Caki2 (cell line): ENCODE measurements at places on chromosomes 5 and 9. TPM values are rescaled to one million over a fixed set of nuclear protein-coding genes. Genes with fewer than 3 reads are reported as not detected.
A peak's percentile ranks its signal among the peaks of the same experiment; 100 is the strongest.

GFM2 gene
- 26.7 and 36.7 TPM in 2 replicates for total RNA-seq

HK3 gene
- total RNA-seq = not detected in 2 replicates

DROSHA gene
- 21.6 and 92.0 TPM in 2 replicates for total RNA-seq

C9orf50 gene
- total RNA-seq = not detected in 2 replicates

GABRA6 gene
- total RNA-seq = not detected in 2 replicates

IL13 gene
- not detected in 2 replicates for total RNA-seq

HAVCR2 gene
- not detected in 2 replicates for total RNA-seq

ADAMTS6 gene
- not detected in 2 replicates for total RNA-seq

LRRC19 gene
- not detected in 2 replicates for total RNA-seq

GRCh38 chr9:137433916-137434431, 7.2 kb downstream of the ENTPD8 start:
- DNase-seq = no peak

DNA sequence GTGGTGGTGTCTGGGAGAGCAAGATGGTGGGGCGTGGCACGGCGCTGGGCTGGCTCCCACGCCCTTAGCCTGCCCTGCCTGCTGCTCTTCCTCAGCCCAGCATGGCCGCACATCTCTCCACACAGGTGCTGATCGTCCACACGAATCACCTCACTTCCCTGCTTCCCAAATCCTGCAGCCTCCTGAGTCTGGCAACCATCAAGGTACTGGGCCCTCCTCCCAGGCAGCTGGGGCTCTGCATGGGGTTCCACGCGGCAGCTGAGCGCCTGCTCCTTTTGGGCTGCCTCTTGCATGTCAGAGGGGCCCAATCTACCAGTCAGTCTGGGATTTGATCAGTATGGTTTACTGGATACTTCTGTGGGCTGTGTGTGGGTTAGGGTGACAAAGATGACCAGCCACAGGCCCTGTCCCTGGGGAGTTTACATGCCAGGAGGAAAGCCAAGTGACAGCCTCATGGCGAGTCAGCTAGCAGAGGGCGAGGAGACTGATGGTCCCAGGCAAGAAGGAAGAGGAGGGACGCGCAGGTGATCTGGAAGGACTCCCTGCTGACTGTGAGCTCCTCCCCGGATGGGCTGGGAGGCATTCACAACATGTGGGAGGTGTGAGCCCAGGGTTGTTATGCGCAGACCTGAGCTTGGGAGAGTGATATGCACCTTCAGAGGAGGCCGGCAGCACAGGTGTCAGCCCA, 6.0 kb downstream of the LRSAM1 start:
- DNase-seq = no peak

DNA sequence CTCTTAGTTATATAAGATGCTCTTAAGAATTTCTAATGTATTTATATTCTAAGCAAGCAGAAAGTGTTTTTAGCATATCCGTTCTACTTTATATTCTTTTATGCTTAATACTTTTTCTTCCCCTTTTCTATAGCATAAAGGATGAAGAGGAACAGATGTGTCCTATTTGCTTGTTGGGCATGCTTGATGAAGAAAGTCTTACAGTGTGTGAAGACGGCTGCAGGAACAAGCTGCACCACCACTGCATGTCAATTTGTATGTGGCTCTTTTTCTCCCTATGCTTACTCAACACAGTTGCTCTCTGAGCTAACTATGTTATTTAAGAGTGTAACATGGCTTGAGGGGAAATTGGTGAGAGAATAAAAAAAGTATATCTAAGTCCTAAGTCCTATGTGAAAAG, 37.6 kb upstream of the SETD9 start:
- no peak for DNase-seq

- DNase-seq = no peak
Measured at GRCh38 chr5:6188344-6188743, 190.0 kb downstream of the MED10 start.

DNA sequence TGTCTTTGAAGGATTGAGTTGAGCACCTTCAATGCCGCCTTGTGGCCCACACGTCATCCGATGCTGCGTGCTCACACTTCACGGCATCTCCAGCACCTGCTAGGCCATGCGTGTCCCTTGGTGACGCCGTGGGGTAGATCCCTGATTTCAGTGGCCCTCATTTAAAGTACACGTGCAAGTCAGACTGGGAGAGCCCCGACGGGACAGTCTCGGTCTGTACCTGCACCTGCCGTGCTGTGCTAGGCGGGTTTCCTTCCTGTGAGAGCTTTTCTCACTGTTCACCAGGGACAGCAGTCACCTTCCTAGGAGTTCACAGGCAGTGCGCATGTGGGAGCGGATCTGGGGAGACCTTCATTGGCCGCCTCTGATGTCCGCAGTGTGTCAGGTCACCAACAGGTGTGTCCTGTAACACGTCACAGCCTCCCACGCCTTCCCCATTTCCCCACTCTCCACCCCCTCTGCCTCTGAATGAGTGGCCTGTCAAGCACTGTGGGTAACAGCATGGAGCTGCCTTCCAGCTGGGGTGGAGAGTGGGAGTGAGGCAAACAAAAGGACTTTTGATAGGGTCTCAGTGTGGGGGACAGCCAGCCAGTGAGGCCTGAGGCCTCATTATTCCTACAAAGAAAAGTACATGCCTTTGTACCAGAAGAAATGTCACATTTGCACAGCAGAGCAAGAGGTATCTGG, 236.4 kb downstream of the FANCC start:
- no peak for DNase-seq

DNA sequence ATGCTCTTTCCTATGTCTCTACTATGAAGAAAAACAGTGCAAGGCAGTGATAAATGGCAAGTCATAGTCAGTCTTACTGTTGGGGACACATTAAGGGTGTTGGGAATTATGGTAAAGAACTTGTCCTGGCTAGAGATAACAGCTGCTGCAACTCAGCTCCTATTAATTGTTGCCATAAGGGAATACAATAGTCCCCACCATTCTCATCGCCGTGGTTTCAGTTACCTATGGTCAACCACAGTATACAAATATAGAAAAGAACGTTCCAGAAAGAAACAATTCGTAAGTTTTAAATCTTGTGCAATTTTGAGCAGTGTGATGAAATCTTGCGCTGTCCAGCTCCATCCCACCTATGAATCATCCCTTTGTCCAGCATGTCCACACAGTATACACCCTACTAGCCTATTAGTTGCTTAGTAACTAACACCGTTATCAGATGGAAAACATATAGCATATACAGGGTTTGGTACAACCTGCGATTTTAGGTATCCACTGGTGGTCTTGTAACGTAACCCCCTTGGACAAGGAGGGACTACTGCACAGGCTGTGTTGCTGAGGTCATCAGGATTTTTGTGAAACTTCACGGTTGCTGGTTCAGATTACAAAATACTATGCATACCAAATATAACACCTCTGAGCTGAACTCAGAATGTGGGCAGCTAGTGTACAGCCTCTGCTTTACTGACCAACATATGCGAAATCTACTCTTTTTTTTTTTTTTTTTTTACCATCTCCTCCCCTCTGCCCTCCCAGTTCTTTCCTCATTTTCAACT, 53.5 kb downstream of the ZFR start:
- DNase-seq = peak; percentile 34

GRCh38 chr9:134783699-134784039, 96.9 kb upstream of the FCN2 start:
- DNase-seq = no peak

- no peak for DNase-seq
Measured at GRCh38 chr5:79552984-79553383, 39.0 kb upstream of the HOMER1 start.

GRCh38 chr5:131974622-131974955, 29.1 kb upstream of the MEIKIN start:
- DNase-seq = no peak

- no peak for DNase-seq
Measured at GRCh38 chr9:134686896-134687295, 45.3 kb downstream of the COL5A1 start.

DNA sequence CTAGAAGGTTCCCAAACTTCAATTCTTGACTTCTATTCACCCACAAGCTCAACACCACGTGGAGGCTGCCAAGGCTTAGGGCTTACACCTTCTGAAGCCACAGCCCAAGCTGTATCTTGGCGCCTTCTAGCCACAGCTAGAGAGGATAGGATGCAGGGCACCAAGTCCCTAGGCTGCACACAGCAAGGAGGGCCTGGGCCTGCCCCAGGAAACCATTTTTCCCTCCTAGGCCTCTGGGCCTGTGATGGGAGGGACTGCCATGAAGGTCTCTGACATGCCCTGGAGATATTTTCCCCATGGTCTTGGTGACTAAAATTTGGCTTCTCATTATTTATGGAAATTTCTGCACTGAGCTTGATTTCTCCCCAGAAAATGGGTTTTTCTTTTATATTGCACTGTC, 112.5 kb downstream of the CPLANE1 start:
- no peak for DNase-seq

DNA sequence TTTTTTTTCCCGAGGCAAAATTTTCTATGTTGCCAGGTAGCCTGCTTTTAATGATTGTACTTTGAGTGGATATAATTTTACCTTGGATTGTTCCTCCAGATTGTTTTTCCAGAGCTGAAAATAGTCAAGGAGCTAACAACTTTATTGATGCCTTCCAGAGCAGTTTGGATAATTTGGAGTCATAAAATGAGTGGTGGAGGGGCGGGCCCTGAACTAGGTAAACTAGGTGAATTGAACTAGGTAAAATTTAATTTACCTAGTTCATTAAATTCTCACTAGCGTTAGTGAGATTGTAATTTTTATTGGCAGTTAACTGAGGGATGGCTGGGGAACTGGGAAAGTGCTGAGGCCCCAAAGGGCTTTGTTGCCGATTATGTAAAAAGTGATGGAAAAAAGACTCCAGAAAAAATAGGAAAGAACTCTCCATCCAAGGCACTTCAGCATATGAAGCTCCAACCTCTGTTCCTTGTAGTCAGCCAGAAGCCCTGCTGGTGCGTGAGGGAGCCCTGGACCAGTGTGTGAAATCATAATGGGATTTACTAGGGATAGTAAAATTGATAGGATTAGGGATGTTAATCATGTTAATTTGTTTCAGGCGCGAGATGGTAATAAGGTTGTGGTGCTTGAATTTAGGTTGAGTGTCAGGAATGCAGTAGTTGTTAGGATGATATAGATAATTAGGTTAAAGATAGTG, 1.7 kb downstream of the DNAJC25 start:
- DNase-seq = no peak

DNA sequence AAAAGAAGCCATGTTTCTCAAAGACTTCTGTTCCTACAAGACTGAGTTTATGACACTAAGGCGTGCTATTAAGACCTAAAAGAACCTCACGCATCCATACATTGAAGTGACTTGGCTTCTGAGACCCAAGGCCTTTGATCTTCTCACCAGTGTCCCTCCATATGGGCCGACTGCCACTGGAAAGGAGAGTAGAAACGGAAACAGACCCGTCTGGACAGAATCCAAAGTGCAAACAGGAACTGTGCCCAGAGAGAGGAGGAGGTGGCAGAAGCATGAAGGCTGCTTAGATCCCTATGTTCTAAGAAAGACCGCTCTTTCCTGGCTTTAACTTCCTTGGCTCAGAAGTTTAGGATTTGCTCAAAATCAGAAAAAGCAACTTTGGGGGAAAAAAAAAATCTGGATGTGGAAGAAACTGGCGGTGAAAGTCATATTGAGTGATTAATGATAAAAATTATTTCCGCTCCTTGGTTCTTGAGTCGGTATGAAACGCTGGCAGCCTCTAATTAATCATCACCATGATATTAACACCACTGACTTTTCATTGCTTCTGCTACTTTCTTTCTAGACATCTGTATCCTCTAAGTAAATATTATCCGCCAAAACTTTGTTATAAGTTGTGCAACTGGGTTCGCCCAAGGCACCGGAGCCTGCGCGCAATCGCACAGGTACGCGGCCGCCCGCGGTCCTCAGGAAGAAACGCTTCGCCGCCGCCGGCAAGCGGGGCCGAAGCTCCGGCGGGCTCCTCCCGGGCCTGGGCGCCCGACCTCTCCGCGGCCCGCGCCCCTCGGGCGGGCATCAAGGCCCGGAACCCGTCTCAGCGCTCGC, 726 bp downstream of the DAP start:
- peak; percentile 51 for DNase-seq

DNA sequence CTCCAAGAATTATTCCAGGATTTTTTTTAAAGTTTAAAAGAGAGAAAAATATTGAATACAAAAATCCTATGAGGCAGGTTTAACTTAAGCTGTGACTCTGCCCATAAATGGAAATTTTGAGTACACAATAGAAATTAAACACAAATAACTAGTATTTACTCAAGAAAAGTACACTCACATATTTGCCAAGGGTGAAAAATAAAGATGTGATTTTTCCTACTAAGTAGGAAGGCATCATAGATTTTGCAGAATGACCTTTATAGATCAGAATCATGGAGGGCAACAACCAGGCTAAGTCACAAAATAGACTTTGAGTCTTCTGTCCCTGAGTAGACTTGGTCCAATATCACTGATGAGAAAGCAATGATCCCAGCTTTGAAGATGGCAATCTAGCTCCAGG, 102.7 kb upstream of the SLC12A2 start:
- no peak for DNase-seq

- peak; percentile 31 for DNase-seq
Measured at GRCh38 chr5:147188200-147189108, 46.4 kb upstream of the STK32A start.

- no peak for DNase-seq
Measured at GRCh38 chr5:87401626-87402025, 11.1 kb downstream of the CCNH start.

GRCh38 chr5:88830567-88830966, 52.4 kb downstream of the MEF2C start:
- no peak for DNase-seq
